ENCODE measurements at places on chromosomes 6 and 20.

DNA sequence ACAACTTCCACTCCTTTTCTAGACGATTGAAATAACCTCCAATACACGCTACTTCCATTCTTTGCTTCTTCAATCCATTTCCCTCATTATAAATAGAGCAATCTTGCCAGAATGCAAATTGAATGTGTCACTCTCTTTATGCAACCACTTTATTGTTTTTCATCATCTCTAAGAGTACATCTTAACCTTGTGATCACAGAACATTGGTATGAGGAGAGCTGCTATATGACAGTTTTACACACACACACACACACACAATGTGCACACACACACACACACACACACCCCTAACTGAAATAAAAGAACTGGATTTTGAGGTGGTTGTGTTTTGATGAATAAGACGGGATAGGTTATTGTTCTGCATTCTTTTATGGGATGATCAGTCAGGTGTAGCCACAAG is 187.0 kb downstream of the HDGFL1 start:
- DNase-seq = peak; percentile 89

DNA sequence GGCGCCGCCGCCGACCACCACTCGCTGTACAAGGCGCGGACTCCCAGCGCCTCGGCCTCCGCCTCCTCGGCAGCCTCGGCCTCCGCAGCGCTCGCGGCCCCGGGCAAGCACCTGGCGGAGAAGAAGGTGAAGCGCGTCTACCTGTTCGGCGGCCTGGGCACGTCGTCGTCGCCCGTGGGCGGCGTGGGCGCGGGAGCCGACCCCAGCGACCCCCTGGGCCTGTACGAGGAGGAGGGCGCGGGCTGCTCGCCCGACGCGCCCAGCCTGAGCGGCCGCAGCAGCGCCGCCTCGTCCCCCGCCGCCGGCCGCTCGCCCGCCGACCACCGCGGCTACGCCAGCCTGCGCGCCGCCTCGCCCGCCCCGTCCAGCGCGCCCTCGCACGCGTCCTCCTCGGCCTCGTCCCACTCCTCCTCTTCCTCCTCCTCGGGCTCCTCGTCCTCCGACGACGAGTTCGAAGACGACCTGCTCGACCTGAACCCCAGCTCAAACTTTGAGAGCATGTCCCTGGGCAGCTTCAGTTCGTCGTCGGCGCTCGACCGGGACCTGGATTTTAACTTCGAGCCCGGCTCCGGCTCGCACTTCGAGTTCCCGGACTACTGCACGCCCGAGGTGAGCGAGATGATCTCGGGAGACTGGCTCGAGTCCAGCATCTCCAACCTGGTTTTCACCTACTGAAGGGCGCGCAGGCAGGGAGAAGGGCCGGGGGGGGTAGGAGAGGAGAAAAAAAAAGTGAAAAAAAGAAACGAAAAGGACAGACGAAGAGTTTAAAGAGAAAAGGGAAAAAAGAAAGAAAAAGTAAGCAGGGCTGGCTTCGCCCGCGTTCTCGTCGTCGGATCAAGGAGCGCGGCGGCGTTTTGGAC is 2.0 kb downstream of the SOX4 start:
- DNase-seq = peak; percentile 20

GRCh38 chr20:4060064-4060795 is 44.9 kb upstream of the RNF24 start:
- no peak for DNase-seq

GRCh38 chr6:73017476-73017875 is 207.8 kb downstream of the KHDC1L start:
- no peak for DNase-seq

DNA sequence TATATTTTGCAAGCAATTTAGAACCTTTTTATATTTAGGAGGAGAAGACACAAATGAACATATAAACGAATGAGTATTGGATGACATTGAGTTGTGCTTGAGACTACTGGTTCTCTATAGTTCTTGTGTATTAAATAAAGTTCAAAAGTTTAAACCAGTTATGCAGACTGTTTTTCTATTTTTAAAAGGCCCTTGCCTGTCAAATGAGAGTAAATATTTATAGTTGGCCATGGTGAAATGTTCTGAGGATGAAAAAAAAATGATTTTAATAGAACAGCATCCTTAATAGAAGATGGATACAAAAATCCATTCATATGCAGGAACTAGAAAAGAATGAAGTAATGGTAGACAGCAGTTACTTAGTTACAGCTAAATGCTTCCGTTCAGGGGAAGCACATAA is 63.5 kb upstream of the COL10A1 start:
- DNase-seq = no peak

DNA sequence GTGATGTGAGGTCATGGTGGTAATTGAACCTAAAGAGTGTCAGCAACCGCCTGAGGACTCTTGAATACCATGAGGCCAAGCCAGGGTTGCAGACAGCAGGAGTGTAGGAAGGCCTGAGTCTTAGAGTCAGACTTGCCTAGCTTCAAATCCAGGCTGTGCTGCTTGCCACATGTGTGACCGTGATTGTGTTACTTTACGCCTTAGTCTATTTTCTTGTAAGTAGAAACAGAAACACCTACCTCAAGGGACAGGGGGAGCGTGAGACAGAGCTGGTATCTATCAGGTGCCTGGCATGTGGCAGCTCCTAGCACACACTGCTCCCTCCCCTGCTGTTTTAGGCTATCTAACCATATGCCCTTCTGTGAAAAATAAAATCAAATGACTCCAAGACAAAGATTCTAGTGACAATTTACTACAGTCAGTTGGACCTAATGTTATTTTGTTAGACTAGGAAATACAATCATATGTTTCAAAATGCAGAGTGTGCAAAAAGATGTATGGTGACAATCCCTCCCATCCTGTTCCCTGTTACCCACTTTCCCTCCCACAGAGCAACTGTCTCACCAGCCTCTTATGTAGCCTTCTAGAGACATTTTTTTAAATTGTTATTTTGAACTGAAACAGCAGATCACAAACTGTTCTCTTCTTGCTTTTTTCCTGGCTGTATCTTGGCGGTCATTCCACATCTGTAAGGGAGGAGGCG is 21.7 kb downstream of the TAF8 start:
- DNase-seq = no peak

DNA sequence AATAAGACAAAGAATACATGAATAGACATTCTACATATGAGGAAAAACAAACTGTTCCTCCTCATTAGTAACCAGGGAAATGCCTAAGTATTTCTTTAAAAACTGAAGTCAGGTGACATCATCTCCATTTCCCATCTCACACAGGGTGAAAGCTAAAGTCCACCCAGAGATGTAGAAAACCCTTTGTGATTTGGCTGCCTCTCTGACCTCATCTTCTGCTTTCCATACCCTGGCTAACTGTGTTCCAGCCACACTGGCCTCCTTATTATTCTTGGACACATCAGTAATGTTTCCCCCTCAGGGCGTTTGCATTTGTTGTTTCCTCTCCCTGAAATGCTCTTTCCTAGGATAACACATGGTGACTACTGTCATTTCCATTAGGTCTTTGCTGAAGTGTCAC is 40.4 kb downstream of the ESF1 start:
- no peak for DNase-seq

GRCh38 chr6:141290941-141291721 is 841.6 kb upstream of the GJE1 start:
- DNase-seq = no peak

DNA sequence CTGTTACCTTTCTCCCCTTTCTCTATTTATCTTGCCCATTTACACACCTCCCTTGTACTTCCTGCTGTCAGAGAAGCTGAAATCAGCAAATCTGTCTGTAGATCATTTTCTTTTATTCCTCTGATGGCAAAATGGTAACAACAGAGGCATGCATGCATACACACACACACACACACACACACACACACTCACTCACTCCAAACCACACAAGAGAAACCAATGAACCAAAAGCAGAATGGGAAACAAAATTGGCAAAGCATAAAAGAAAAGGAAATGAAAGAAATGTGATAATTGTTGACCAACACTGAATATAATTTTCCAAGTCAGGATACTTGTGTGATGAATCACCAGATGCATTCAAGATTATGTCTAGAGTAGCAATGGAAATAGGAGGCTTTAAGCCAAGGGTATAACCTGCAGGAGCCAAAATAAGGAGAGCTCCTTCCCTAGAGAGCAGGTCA is 172.4 kb downstream of the PLCB4 start:
- peak; percentile 87 for DNase-seq

DNA sequence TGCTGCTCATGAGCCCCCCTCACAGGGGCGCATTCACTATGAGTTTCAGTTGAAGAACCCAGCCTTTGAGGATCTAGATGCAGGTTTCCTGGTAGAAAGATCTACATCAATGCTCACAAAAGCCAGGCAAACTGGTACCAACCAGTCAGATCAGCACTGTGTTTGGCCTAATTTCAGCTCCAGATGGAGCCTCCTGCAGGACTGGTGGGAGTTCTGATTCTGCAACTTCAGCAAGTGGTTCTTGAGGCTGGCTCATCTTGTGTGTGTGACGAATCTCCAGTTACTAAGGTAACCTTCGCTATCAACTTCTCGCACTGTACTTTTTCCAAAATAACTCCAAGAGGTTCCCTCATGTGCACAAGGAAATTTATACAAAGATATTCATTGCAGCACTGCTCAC is 118.8 kb downstream of the ZMYND8 start:
- no peak for DNase-seq

DNA sequence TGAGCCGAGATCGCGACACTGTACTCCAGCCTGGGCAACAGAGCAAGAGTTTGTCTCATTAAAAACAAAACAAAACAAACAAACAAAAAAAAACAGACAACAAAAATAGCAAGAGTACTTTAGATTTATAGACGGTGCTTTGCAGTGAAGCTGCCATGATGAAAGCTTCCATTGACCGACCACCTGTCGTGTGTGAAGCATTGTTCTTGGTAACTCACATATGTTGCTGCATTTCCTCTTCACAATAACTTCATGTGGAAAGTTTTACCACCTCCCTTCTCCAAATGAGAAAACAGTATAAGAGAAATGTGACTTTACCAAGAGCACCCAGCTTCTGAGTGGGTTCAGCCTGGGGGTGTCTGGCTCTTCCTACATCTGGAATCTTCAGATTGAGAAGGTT is 56.4 kb upstream of the PTGIS start:
- DNase-seq = no peak

- DNase-seq = peak; percentile 47
Observed at GRCh38 chr6:912871-913835, 220.2 kb upstream of the EXOC2 start.

GRCh38 chr20:8700756-8701155 is 368.1 kb upstream of the PLCB4 start:
- no peak for DNase-seq

GRCh38 chr20:19973961-19974629 is 43.1 kb upstream of the NAA20 start:
- peak; percentile 86 for DNase-seq

GRCh38 chr6:116446399-116446798 is 14.8 kb upstream of the CALHM6 start:
- DNase-seq = peak; percentile 56

DNA sequence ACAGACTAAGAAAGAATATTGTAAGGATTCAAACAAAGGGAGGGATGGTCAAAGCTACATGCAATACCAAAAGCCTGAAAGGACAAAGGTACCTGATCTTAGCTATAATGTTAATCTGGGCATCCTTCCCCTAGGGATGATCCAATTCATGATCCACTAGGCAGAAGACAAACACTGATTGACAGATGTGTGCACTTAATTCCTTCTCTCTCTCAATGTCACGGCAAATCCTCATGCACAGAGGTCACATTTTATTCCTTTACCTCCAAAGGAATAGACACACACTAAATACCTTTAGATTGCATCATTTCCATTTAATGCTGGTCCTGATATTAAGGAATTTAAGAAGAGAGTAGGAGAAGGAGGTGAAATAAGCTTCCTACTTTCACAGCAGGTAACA is 73.4 kb downstream of the ZNF133 start:
- no peak for DNase-seq

GRCh38 chr6:27565839-27566779 is 93.2 kb upstream of the ZNF184 start:
- DNase-seq = no peak

GRCh38 chr6:37256692-37257319 is 766 bp upstream of the TBC1D22B start:
- no peak for DNase-seq

GRCh38 chr20:21677781-21678180 is 27.7 kb upstream of the PAX1 start:
- no peak for DNase-seq

DNA sequence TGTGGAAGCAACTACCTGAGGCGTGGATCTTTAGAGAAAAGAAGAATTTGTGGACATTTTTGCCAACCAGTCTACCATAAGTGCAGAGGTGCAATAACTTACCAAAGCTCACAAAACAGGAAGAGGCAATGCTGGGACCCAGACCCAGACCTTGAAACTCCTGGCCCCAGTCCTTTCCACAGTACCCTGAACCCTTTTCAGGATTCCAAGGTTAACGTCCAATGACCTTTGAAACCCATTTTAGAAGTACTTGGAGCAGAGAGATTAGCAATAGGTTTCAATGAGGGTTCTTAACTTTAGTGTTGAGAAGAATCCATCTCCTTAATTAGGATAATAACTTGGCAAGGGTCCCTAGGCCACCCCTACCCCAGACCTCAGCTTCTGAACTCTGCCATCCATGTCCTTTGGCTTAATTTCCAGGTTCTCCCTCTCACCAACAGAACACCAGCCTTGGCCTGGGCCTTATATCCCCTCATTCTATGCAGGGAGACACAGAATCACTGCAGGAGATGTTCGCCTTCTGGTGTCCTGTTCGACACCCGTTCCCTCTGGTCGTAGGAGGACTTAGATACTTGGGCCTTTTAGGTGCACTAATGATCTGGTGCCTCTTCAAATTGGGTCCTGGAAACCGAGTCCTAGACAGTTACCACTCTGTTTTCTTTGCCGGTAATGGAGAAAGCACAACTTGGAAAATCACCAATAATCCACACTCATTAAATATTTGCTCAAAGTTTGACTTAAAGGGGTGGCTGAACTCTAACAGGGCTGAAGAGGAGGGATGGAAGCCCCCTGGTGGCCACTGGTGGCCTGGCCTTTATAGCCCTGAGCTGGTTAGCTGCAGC is 40.6 kb downstream of the ISM1 start:
- peak; percentile 45 for DNase-seq

DNA sequence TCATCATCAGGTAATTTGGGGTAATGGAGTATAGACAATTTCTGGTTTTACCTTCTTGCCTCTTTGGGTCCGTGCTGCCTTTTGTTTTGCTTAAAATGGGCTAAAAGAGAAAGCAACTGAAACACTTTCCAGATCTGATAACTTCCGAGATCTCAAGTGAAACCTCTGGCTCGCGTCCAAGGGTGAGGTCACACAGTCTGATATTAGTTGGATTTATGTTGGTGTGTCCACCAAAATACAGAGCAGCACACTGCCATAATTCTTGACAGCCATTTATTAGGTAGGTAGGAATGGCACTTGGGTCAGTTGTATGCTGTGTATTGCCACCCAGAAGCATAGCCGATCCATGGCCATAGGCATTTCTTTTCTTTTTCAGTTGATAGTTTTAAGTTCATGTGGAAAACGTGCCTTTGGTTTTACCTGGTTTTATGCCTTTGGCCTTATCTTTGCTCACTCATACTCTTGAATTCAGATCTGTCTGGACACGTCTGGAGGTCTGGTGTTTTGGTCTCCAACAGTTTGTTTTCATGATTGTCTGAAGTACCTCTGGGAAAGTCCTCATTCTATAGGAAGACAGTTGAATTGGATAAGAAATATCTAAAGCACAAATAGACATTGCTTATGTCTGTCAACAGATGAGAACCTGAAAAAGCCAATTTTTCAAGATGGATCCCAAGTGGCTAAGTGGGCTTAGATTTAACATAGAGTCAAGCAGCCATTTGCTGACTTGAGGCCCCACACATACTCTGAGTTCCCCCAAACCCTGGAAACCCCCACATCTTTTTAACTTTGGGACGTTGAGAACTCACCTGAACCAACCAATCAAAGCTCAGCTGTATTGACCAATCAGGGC is 320.8 kb downstream of the SOX4 start:
- no peak for DNase-seq

- DNase-seq = peak; percentile 79
Observed at GRCh38 chr6:57432157-57432556, 114.7 kb downstream of the PRIM2 start.

Data from fibroblast of skin of abdomen (primary cell).